ENCODE measurements at places on chromosomes 5 and 9. TPM values are rescaled to one million over a fixed set of nuclear protein-coding genes. Genes with fewer than 3 reads are reported as not detected.
A peak's percentile ranks its signal among the peaks of the same experiment; 100 is the strongest.

GRCh38 chr5:56815658-56816545 is 553 bp downstream of the MAP3K1 start:
- no peaks in the 10 kb centered on the region for H3K36me3 ChIP-seq
- DNase-seq: peak; percentile 42
- H3K27me3 ChIP-seq: peaks cover 6% of the 10 kb centered on the region
- peak overlapping the region; percentile 72 for H3K27ac ChIP-seq
- peaks cover 6% of the 10 kb centered on the region for H3K4me1 ChIP-seq

- H3K27me3 ChIP-seq: peaks cover 3% of the 10 kb centered on the region
- no peaks in the 10 kb centered on the region for H3K4me1 ChIP-seq
- no peaks in the 10 kb centered on the region for H3K36me3 ChIP-seq
- H3K4me3 ChIP-seq: no peak overlapping the region
Observed at GRCh38 chr5:132023258-132024116, 12.0 kb upstream of the ACSL6 start.

- no peak overlapping the region for H3K27ac ChIP-seq
- no peak overlapping the region for H3K4me3 ChIP-seq
- no peaks in the 10 kb centered on the region for H3K4me1 ChIP-seq
- peaks cover 4% of the 10 kb centered on the region for H3K27me3 ChIP-seq
Observed at GRCh38 chr9:90953805-90954204, 152.2 kb downstream of the SYK start.

GRCh38 chr9:134297083-134297410 is 29.2 kb upstream of the RXRA start:
- H3K4me1 ChIP-seq: peaks cover 20% of the 10 kb centered on the region
- no peaks in the 10 kb centered on the region for H3K36me3 ChIP-seq
- H3K4me3 ChIP-seq: no peak overlapping the region
- no peak for DNase-seq

DNA sequence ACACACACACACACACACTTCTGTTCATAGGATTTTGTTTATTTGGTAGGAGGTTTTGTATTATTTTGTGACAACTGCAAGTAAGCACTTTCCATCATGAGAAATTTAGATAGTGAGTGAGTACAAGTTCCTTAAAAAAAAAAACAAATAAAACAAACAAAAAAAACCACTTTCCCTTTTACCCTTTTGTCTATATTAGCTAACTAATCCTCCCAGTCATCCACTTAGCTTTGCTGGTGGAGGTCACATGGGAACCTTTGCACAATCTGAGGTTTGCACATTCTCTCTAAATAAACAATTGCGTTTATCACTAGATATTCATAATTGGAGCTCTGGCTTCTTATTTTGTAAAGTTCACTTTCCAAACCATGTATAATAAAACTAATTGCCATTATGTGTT is 6.8 kb downstream of the ITGA1 start:
- peaks cover 8% of the 10 kb centered on the region for H3K4me1 ChIP-seq
- H3K27me3 ChIP-seq: no peaks in the 10 kb centered on the region
- H3K27ac ChIP-seq: no peak overlapping the region

- no peak for DNase-seq
- no peaks in the 10 kb centered on the region for H3K27me3 ChIP-seq
- H3K4me1 ChIP-seq: no peaks in the 10 kb centered on the region
- no peaks in the 10 kb centered on the region for H3K36me3 ChIP-seq
- no peak overlapping the region for H3K4me3 ChIP-seq
- no peak overlapping the region for H3K27ac ChIP-seq
Observed at GRCh38 chr9:4119778-4120554, 179.9 kb downstream of the GLIS3 start.

- no peaks in the 10 kb centered on the region for H3K36me3 ChIP-seq
- no peak overlapping the region for H3K4me3 ChIP-seq
- H3K27me3 ChIP-seq: no peaks in the 10 kb centered on the region
Observed at GRCh38 chr9:12878351-12878978, 103.6 kb downstream of the LURAP1L start.

Gene ZBTB5
- total RNA-seq: 13.5 TPM

Gene FOXD4L5
- 0.13 TPM for total RNA-seq

Gene PCDHB16
- 2.1 TPM for total RNA-seq
